Esophagus (tissue), 2 donors: ENCODE measurements at places on chromosomes 13 and 19. TPM values are rescaled to one million over a fixed set of nuclear protein-coding genes. Genes with fewer than 3 reads are reported as not detected.

The TEKTIP1 gene
- polyA plus RNA-seq = 0.41 TPM

The PLIN5 gene
- 4.9 TPM for polyA plus RNA-seq

The ZNF784 gene
- 5.2 TPM for polyA plus RNA-seq

The GGACT gene
- 0.81 TPM for polyA plus RNA-seq

The LMTK3 gene
- polyA plus RNA-seq = 2.9 TPM

The MAMSTR gene
- 0.96 TPM for polyA plus RNA-seq
